ENCODE measurements at places on chromosomes 4 and X.

GRCh38 chr4:170339522-170339921 is 249.8 kb upstream of the AADAT start:
- no peak for DNase-seq

- DNase-seq, result no peak
Observed at GRCh38 chr4:164488114-164488513, 265.8 kb upstream of the SMIM31 start.

DNA sequence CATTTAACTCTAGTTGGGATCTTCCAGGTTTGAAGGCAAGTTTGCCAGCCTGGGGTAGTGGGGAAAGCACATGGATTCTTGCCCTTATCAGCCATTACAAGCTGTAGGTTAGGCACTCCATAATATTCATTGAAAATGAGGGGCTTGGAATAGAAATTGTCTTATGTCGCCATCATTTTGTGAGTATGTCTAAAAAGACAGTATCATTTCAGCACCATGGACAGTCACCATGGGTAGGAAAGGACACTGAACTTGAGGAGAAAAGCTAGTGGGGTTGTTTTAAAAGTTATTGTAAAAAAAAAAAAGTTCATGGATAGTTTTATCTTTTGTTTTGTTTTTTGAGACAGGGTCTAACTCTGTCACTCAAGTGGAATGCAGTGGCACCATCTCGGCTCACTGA is 356.1 kb downstream of the HNRNPD start:
- DNase-seq, result peak; percentile 50

DNA sequence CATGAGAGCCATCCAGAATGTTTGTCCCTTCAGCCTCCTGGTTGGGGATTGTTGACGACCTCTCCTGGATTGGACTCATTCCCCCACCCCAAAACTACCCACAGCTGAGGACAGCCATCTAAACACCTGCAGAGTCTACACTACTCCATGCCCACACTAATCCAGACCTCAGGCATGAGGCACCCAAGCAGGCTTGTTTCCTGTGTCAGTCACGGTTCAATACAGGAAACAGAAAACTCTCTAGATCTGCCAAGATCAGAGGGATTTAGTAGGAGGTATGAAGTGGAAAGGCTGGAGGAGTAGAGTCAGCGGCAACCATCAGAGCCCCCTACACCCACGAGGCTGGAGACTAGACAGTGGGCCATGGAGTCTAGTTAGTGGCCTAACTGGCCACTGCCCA is 37.7 kb downstream of the HAND2 start:
- no peak for DNase-seq

GRCh38 chr4:87093443-87094123 is 126.8 kb downstream of the KLHL8 start:
- peak; percentile 82 for DNase-seq

DNA sequence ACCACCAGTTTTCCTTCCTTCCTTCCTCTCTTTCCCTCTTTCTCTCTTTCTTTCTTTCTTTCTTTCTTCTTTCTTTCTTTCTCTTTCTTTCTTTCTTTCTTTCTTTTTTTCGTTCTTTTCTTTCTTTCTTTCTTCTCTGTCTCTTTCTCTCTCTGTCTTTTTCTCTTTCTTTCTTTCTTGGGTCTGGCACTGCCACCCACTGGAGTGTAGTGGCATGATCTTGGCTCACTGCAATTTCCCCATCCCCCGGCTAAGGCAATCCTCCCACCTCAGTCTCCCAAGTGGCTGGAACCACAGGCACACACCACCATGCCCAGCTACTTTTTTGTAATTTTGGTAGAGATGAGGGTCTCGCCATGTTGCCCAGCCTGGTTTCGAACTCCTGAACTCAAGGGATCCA is 51.6 kb upstream of the NHS start:
- DNase-seq, result no peak

DNA sequence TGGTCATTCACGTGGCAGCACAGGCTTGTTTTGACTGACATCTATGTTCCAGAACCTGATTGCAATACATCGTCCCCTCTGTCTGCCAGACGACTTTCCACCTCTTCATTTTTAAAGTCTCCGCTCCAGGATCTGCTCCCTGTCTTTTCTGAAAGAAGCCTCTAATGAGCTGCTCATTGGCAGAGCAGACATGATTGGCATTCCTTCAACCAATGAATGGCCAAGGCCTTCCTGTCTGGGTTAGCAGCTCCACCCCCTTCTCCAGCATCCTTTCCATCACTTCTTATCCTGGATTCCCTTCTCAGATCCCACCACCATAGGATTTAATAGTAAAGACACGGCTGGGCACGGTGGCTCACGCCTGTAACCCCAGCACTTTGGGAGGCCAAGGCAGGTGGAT is 202.7 kb upstream of the KLF3 start:
- no peak for DNase-seq

- DNase-seq, result no peak
Observed at GRCh38 chrX:53077207-53078197, 4.7 kb upstream of the TSPYL2 start.

DNA sequence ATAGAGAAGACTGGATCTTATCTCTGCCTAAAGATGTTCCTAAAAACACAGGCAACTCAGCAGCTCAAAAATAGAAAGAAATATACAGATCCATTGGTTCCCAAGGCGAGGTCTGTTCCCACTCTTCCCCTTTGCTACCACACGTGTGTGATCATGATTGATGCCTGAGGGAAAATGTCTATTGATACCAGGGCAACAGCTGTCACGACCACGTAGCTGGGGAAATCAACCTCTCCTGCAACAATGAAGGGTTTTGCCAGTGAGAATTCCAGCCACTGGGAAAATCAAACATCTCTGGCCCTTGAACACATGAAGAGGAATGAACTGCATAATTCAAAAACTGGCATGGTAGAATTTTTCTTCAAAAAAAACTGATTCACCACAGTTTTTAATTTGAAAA is 131.0 kb upstream of the MAP3K15 start:
- DNase-seq, result no peak

- no peak for DNase-seq
Observed at GRCh38 chr4:110877778-110878370, 255.0 kb upstream of the PITX2 start.

- DNase-seq, result no peak
Observed at GRCh38 chrX:110188701-110189558, 129.0 kb downstream of the AMMECR1 start.

GRCh38 chr4:10731162-10731561 is 46.6 kb upstream of the CLNK start:
- no peak for DNase-seq

GRCh38 chr4:158946825-158947224 is 156.1 kb upstream of the RAPGEF2 start:
- DNase-seq, result no peak

DNA sequence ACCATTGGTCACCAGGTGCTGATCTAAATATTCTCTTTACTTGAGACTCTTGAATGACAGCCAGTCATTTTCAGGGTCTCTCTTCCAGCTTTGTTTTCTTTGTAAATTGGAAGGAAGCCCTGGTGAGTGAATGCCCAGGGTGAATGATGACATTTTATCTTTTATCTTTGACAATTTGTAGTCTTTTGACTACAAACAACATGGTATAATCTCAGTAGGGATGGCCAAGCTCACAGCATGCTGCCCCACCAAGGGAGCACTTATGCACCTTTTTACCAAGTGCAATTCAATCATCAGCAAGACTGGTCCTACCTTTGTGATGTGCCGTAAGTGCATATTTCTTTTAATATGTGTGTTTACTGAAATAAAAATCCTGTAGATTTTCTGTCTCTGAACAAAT is 5.7 kb downstream of the AFM start:
- DNase-seq, result no peak

GRCh38 chrX:9899640-9900111 is 67.5 kb upstream of the CLDN34 start:
- DNase-seq, result peak; percentile 74

GRCh38 chrX:125765347-125765746 is 400.7 kb downstream of the DCAF12L2 start:
- DNase-seq, result no peak

- DNase-seq, result no peak
Observed at GRCh38 chr4:91914176-91914804, 389.5 kb upstream of the GRID2 start.

- no peak for DNase-seq
Observed at GRCh38 chr4:13171292-13172057, 312.7 kb downstream of the RAB28 start.

GRCh38 chrX:17377795-17378194 is 2.8 kb downstream of the NHS start:
- DNase-seq, result peak; percentile 13

DNA sequence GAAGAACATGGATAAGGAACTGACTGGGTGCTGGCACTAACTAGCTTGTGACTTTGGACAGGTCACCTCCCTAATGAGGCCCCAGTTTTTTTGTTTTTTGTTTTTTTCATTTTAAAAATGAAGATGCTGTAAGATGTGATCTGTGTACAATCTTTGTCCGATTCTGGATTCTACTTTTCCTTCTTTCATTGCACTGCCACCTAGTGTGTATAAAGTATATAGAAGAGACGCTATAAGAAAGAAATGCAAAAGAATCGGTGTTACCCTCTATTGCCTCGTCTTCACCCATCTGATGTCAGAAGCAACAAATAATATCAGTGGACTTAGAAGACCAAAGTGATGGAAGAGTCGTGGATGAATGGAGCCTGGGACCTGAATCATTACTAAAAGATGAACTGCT is 58.6 kb upstream of the P2RY10 start:
- DNase-seq, result peak; percentile 43

GRCh38 chr4:130031858-130032257 is 935.9 kb downstream of the C4orf33 start:
- DNase-seq, result no peak

DNA sequence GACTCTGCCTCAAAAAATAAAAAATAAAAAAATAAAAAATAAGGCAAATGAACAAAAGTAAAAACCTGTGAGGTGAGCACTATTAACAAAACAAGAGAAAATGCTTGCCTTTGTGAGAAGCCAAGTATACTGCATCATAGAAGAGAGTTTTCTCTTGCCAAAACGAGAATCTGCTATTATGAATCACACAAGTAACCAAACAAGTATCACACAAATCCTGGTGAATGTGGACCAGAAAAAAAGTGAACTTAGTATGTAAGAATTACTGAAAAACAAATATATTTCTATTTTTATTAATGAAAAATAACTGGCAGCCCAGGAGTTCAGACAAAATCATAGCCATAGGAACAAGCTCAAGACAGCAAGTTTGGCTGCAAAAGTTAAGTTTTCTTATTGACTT is 193.5 kb downstream of the PDGFC start:
- DNase-seq, result peak; percentile 71

- peak; percentile 64 for DNase-seq
Observed at GRCh38 chr4:23932901-23933308, 43.1 kb upstream of the PPARGC1A start.

- no peak for DNase-seq
Observed at GRCh38 chr4:180164799-180165198, 2078.4 kb upstream of the TENM3 start.

GRCh38 chr4:172153719-172154118 is 340.5 kb downstream of the GALNTL6 start:
- no peak for DNase-seq

GRCh38 chr4:126209147-126209546 is 894.4 kb downstream of the FAT4 start:
- peak; percentile 39 for DNase-seq

DNA sequence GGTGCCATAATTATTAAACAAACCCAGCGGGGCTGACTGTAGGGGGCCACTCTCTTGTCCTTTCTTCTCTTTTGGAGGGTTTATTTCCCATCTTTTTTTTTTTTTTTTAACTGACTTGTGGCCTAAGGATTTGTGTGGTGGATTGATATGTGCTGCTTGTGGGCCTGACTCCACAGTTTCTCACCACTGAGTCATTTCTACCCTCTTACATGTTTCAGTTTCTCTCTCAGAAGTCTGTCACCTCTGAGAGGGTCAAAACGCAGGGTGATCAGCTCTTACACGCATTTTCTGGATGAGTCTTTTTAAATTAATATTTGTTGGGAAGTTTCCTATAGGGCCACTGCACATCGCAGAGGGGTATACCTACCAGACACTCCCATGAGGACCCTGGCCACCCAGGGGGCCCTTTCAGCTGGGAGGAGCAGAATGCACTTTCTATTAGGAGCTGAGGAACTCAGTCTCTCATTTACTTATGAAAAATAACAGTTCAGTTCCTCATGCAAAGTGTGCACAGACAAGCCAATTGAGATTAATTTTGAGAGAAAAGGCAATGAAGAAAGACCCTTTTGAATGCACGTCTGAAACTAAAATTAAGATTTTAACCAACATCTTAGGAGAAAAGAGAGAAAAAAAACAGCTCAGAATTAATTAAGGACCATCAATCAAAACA is 407.9 kb downstream of the TECRL start:
- no peak for DNase-seq

DNA sequence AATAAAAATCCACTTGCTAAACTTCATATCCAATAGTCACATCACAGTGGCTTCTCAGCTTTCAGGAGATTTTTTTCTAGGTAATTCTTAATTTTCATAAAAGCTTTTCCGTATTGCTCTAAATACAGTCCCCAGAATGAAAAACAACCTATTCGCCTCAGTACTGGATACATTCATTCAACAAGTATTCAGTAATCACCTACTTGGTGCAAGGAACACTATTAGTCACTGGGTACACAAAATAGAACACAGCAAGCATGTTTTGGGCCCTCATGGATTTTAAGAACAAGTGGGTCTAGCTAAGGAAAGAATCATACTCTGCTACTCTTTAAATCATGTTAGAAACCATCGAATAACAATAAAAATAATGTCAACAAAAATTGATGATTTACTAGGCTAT is 2.8 kb upstream of the BEX3 start:
- DNase-seq, result peak; percentile 46

GRCh38 chrX:133640161-133641015 is 225.1 kb upstream of the GPC4 start:
- DNase-seq, result no peak

- peak; percentile 41 for DNase-seq
Observed at GRCh38 chr4:94642561-94642866, 115.2 kb upstream of the BMPR1B start.

DNA sequence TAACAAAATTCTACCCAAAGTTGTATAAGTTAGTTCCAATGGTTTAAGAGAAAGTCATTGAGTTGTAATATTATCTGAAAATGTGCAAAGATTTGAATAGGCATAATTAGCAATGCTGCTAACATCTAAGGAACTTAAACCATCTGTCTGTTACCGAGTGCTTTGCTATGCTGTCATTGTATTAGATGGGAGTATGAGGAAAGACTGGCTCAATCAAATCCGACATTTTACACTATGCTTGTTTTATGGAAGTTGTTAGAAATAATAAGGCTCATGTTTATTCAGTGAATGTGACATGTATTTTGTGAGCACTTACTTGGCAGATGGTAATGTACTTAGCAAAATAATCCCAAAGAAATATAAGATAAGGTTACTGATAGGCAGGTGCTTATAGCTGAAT is 1715.1 kb downstream of the PCDH7 start:
- no peak for DNase-seq

- no peak for DNase-seq
Observed at GRCh38 chrX:17005712-17006368, 59.4 kb downstream of the REPS2 start.

- no peak for DNase-seq
Observed at GRCh38 chrX:135914404-135914803, 20.9 kb downstream of the SAGE1 start.

- no peak for DNase-seq
Observed at GRCh38 chrX:24799565-24799964, 105.8 kb downstream of the POLA1 start.

- no peak for DNase-seq
Observed at GRCh38 chr4:108210989-108211835, 42.5 kb upstream of the LEF1 start.

- peak; percentile 8 for DNase-seq
Observed at GRCh38 chr4:169664615-169665014, 44.2 kb downstream of the CLCN3 start.

GRCh38 chr4:46937493-46937892 is 28.4 kb upstream of the COX7B2 start:
- DNase-seq, result peak; percentile 2

GRCh38 chr4:102477657-102478056 is 23.5 kb upstream of the NFKB1 start:
- DNase-seq, result peak; percentile 75

All from GM23248 (cell line).